ENCODE measurements at places on chromosomes 13 and 19.
A peak's percentile ranks its signal among the peaks of the same experiment; 100 is the strongest.

GRCh38 chr13:35720290-35720689, 243.8 kb upstream of the MAB21L1 start:
- no peak for DNase-seq

DNA sequence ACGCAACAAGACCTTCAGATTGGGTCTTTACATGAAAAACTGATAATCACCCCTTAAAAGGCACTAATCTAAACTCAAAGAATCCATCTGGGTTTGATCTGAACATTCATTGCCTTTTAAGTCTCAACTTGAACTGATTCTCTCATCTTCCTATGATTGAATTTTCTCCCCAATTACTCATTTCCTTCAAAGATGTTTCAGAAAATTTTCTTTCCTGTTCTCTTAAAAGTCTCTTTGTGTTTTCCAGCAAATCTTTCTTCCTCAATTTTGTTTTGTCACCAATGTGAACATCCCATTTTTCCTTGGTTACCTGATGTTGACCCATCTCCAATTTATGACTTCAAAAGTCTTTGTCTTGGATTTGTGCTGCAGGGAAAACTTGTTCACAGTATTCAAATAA, 234.3 kb downstream of the DACH1 start:
- DNase-seq, result no peak

GRCh38 chr19:35879770-35880317, 11.5 kb downstream of the APLP1 start:
- DNase-seq, result peak; percentile 73

DNA sequence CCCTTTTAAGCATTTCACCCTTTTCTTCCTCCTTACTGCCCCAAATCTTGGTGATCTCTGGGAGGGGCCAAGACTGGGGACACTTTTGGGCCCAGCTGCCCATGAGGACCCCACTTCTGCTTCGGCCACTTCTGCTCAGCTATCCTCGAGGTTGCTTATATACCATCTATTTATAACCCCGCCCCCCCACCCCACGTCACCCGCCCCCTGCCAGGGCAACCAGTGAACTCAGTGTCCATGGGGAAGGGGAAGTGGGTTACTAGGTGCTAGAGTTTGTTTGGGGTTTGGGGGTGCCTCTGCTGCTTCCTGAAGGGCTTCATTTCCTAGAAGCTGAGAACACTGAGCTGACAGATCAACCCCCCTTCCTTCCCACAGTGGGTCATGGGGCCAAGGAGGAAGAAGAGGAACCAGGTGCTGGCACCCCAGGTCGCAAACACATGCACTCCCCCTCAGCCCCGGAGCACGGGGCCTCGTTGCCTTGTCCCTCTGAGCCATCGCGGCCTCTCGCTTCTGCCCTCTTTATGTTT, 6.1 kb upstream of the ADGRE5 start:
- DNase-seq, result no peak

DNA sequence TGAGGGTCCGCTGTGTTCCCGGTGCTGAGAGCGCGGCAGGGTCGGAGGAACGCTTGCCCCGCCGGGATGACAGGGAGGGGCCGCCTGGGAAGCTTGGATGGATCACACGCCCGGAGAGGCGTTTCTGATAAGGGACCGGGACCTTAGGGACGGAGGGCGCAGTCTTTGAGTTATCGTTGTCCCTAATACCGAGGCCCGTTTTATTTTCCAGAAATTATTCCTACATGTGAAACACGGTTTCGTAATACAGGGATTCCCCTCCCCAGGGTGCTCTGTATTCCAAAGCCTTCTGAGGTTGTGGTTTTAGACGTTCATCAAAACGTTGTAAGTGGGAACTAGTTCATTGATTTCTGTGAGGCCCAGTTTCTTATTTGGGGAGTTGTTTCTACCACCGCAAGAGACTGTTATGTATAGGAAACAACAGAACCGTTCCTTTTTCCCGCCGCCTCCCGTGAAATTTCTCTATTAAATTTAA, 752 bp downstream of the PDCD5 start:
- no peak for DNase-seq
